Stimulated activated CD4-positive, alpha-beta T cell treated with anti-CD3 and anti-CD28 coated beads, Interleukin-4, amount 100 ng/mL, for 1 hour (primary cell): ENCODE measurements at places on chromosomes 6 and 20.
A peak's percentile ranks its signal among the peaks of the same experiment; 100 is the strongest.

GRCh38 chr20:59772931-59773913 lies 160.2 kb downstream of the SYCP2 start:
- DNase-seq = no peak

- DNase-seq = no peak
These were observed 48.6 kb upstream of the SNX9 start for GRCh38 chr6:157774153-157775135.

- no peak for DNase-seq
These were observed 17.0 kb upstream of the EPB41L2 start for GRCh38 chr6:131080084-131080483.

DNA sequence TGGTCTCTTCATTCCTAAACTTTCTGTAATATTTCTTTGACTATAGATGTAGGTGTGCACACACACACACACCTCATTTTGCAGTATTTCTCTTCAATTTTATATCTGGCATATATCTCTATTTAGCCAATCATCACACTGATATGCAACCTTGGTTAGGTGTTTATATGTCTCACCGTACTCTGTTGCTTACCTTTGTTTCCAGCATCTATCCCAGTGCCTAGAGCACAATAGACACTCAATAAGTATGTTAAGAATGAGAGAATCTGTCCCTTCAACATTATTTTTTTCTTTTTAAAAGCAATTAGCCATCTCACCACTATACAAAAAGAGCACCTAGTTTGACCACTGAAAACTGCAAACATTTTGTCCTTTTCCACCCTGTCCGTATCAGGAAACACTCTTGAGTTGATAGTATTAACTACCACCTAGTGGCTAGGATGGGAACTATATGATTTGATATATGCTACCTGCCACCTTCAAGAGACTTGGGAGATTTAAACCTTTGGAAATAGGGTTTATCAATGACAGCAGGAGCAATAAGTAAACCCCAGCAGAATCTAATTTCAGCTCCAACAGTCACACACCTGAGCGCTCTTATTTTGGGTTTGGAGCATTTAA lies 48.7 kb upstream of the RSPO3 start:
- no peak for DNase-seq

DNA sequence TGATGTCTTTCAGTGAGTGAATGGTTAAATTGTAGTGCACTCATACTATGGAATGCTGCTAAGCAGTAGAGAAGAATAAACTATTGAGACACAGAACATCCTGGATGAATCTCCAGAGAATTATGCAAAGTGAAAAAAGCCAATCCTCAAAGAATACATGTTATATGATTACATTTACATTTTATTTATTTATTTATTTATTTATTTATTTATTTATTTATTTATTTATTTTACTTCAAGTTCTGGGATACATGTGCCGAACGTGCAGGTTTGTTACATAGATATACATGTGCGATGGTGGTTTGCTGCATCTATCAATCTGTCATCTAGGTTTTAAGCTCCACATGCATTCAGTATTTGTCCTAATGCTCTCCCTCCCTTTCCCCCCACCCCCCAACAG lies 175.8 kb upstream of the VGLL2 start:
- no peak for DNase-seq

DNA sequence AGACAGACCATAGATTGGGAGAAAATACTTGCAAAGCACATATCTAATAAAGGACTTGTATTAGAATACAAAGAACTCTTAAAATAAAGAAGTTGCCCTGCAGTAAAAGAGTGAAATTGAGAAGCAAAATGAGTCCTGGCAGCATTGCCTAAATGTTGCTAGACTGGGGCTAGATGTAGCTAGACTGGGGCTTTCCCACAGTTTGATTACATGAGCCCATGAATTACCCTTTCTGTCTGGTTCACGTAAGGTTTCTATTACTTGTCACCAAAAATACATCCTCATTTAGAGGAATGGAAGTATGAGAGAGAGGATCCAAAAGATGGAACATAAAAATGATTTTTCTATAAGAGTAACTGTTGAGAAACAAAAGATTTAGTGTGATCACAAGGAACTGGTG lies 57.6 kb upstream of the CCDC28A start:
- DNase-seq = no peak

DNA sequence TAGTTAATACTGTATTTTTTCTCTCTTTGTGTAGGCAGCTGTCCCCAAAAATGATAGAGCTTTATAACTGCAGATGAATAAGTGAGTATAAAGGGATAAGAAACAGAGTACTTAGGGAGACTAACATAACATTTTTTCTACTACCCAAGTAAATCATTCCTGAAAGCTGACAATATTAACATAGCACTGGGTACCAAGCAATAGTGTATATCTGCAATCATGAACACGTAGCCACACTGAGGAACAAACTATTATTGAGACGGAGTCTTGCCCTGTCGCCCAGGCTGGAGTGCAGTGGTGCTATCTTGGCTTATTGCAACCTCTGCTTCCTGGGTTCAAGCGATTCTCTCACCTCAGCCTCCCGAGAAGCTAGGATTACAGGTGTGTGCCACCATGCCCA lies 105.9 kb downstream of the SESN1 start:
- DNase-seq = no peak

- DNase-seq = no peak
These were observed 73.4 kb downstream of the GFOD1 start for GRCh38 chr6:13413900-13414555.

- no peak for DNase-seq
These were observed 246.9 kb upstream of the ZFP64 start for GRCh38 chr20:52438326-52438963.

DNA sequence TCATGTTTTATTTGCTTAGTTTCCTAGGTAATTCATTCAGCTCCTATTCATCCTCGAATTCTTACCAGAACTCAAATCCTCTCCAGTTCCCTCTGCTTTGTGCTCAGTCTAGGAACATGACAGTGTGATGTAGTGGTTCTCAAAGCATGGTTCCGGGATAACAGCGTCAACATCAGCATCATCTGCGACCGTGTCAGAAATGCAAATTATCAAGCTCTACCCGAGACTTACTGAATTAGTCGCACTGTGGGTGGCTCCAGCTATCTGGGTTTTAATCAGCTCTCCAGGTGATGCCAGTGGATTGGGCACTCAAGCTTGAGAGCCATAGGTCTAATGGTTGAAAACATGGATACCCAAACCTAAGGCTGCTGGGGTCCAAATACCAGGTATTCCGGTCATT lies 7.7 kb upstream of the STK35 start:
- DNase-seq = no peak

DNA sequence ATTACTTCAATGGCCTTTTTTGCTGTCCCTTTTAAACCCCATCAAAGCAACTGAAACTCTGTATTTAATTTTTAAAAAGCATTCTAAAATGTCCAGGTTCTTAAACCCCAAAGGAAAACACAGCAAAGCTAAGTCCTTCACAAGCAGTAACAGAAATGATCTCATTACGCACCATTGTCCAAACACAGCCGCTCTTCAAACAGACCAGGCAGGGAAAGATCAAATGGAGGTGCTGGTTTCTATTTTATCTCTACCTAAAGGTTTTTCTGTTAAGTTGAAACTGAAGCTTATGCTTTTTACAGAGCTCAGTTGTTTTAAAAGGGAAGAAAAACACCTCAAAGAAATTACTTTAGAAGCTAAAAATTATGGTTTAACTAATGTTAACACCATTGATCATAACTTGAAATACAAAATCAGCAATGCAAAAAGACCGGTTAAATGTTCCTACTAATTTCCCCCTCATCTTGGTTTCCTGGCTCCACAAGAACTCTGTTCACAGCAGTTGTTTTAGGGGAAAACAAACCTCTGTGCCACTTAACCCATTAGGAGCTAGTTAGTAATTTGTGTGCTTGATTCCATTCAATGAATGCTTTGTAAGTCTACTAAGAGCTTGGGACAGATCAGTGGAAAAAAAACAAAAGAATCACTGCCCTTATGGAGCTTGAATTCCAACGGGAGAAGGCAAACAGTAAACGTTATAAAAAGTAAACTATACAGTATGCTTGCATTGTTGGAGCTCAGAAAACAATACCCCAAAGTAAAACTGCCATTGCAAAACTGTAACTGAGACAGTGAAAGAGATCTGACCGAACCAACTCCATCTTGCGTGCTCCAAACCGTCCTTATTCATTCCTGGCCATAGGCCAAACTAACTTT lies 87.4 kb downstream of the CD24 start:
- no peak for DNase-seq

DNA sequence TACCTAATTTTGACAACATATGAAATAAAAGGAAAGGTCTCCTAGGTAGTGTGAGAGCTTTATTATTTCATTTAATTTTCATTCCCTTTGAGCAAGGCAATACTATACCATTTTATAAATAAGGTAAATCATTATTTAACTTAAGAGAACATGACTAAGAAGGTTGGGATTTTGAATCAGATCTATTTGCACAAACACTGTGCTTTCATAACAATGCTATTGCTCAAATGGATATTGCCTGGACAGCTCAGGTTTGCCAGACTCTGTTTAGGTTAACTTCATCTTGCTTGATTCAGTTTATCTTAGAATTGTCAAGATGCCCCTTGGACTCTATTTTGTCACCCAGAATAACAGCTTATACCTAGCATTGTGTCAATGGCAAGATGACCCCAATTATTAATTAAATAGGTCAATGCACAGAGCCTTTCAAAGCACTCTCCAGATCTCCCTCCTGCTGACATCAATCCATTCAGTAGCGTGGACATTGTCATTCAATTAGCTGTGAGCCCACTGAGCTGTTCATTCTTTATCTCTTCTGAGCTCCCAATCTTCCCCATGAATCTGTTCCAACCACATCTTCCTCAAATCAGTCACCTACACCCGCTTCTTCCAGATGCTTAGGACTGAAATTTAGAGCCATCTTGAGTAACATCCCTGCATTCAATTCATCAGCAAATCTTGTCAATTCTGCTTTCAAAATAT lies 42.1 kb upstream of the TMEM30A start:
- DNase-seq = no peak

GRCh38 chr6:106339334-106340029 lies 13.9 kb upstream of the ATG5 start:
- peak; percentile 10 for DNase-seq
